Esophagus squamous epithelium (tissue), 5 donors: ENCODE measurements at places on chromosomes 3 and 15.

DNA sequence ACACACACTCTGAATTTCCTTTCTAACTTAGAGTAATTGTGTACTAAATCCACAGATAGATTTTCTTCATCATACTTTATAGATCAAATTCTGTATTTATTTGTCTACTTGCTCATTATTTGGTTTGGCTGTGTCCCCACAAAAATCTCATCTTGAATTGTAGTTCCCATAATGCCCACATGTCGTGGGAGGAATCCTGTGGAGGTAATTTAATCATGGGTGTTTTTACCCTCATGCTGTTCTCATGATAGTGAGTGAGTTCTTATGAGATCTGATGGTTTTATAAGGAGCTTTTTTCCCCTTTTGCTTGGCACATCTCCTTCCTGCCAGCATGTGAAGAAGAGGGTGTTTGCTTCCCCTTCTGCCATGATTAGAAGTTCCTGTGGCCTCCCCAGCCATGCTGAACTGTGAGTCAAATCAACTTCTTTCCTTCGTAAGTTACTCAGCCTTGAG, 198.3 kb upstream of the TGFBR2 start:
- no peak for DNase-seq

- DNase-seq, result no peak
These were observed 3.3 kb downstream of the PCBP4 start for GRCh38 chr3:51963951-51964451.

GRCh38 chr3:112813723-112814171, 32.9 kb downstream of the CD200R1L start:
- DNase-seq, result no peak

DNA sequence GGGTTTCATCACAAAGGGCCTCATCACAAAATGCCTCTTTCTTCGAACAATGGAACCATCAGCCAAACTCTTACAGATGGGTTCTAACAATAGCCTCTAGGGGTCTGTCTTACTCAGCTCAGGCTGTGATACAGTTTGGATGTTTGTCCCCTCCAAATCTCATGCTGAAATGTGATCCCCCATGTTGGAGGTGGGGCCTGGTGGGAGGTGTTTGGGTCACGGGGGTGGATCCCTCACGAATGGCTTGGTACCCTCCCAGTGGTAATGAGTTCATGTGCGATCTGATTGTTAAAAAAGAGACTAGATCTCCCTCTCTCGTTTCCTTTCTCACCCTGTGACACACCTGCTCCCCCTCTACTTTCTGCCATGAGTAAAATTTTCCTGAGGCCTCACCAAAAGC, 47.9 kb upstream of the LIPC start:
- no peak for DNase-seq

DNA sequence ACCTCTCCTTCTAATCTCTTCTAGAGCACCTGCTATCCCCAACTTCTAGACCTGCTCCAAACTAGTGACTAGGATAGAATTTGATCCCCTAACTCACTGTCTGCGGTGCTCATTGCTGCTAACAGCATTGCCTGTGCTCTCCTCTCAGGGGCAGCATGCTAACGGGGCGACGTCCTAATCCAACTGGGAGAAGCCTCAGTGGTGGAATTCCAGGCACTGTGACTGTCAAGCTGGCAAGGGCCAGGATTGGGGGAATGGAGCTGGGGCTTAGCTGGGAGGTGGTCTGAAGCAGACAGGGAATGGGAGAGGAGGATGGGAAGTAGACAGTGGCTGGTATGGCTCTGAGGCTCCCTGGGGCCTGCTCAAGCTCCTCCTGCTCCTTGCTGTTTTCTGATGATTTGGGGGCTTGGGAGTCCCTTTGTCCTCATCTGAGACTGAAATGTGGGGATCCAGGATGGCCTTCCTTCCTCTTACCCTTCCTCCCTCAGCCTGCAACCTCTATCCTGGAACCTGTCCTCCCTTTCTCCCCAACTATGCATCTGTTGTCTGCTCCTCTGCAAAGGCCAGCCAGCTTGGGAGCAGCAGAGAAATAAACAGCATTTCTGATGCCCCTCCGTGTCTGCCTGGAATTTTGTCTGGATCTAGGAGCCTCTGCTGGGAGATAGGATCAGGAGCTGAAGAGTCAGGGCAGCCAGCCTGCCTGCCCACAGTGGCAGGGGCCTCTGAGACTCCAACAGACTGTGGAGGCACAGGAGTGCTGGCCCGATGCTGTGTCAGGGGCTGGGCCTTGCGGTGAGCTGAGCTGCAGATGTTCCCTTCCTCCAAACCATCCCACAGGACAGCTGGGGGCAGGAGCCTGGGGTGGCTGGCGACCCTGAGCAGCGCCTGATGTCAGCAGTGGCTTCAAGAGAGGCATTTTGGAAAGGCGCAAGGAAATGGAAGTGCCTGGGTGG, 3.0 kb downstream of the ISLR start:
- DNase-seq, result no peak

GRCh38 chr3:151328298-151328995, 902 bp downstream of the P2RY13 start:
- no peak for DNase-seq

- DNase-seq, result no peak
These were observed 461.4 kb downstream of the NSUN3 start for GRCh38 chr3:94524102-94524919.

DNA sequence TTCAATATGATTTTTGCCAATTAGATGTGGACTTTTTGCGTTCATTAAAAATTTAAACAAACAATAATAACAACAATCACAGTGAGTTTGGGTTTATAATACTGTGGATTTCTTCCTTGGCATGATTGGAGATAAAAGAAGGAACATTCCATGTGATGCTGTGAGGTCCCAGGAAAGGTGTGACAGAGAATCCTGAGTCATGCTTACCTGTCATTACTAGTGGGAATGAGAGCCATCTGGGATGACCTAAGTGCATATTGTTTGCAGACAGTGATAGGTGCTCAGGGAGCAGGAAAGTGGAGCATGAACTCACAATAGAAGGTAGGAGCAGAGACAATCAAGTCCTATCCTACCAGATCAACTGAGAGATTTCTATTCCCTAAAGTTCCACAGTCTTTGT, 766.5 kb upstream of the CFAP20DC start:
- DNase-seq, result no peak

GRCh38 chr3:158702815-158703481, 29.3 kb downstream of the RARRES1 start:
- DNase-seq, result no peak

GRCh38 chr3:110293660-110294059, 778.0 kb upstream of the NECTIN3 start:
- DNase-seq, result no peak

DNA sequence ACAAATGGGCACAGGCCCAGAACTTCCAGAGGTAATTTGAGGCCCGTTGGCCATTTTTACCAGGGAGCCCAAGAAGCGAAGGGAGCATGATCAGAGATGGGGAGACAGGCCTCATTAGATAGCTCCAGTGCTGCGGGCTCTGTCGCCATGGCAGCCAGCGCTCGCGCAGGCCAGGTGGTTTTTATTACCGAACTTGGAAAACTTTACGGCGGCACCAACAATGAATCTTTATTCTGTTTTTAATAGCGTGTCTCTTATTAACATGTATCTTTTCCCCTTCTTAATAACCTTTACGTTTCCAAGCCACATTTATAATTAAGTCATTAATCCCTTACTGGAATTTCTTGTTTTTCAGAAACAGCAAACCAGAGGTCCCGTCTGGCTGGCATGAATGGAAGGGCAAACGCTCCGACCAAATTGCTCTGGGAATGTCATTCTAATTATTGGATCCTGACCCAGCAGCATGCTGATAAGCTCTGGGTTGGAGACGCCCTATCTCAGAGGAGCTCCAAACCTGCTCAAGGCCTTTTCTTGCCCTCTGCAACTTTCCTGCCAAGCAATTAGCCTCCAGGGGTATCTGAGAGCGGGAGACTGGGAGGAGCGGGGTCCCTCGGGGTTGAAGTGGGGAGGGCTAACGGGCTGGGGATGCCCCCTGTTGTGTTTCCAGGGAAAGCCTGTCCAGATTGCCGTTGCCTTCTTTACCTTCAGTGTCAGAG, 256.4 kb downstream of the TLE3 start:
- DNase-seq, result no peak

GRCh38 chr15:38842226-38842625, 277.6 kb upstream of the RASGRP1 start:
- DNase-seq, result no peak

GRCh38 chr3:32310918-32311839, 72.7 kb downstream of the CMTM8 start:
- no peak for DNase-seq

- no peak for DNase-seq
These were observed 76.0 kb downstream of the TMCO5A start for GRCh38 chr15:38010395-38010794.

- DNase-seq, result no peak
These were observed 6.9 kb upstream of the RFX7 start for GRCh38 chr15:56250626-56251025.
